ENCODE measurements at places on chromosomes 1 and 21.

DNA sequence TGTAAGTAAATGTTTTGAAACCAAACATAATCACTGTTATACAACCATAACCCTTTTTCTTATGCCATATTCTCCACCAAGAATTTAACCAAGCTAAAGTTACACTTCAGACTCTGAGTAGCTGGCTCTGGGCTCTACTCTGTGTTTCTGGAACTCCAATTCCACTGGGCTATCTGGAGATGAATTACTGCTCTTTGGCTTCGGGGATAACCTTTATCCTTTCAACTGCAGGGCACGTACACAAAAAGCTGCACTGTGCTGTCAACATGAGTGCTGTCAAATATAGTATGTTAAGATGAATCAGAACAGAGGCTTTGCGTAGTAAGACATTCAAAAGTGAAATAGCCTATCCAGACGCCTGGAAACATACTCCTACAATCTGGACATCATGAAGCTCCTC lies 500.6 kb downstream of the LTN1 start:
- DNase-seq: no peak

GRCh38 chr1:110477967-110478640 lies 27.2 kb downstream of the PROK1 start:
- no peak for DNase-seq

- DNase-seq: no peak
Measured at GRCh38 chr1:239218301-239218700, 168.1 kb upstream of the CHRM3 start.

- DNase-seq: peak; percentile 27
Measured at GRCh38 chr1:28062806-28063205, 25.6 kb downstream of the EYA3 start.

DNA sequence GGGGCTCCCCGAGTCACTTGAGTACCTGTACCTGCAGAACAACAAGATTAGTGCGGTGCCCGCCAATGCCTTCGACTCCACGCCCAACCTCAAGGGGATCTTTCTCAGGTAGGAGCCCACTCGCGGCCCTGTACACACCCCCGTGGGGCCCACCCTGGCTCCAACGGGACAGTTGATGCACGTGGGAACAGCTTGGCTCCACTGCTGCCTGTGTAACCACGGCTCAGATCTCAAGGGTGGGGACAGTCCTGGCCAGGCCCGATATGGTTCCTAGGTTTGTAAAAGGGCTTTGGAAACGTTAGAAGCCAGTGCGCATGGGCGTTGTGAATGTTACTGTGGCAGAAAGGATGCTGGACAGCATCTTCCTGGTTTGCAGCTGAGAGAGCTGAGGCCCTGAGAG lies 18.8 kb downstream of the PODN start:
- DNase-seq: no peak

- DNase-seq: peak; percentile 79
Measured at GRCh38 chr1:52127181-52128180, 14.4 kb upstream of the ZFYVE9 start.

- DNase-seq: peak; percentile 36
Measured at GRCh38 chr1:55353707-55354620, 138.8 kb upstream of the USP24 start.

DNA sequence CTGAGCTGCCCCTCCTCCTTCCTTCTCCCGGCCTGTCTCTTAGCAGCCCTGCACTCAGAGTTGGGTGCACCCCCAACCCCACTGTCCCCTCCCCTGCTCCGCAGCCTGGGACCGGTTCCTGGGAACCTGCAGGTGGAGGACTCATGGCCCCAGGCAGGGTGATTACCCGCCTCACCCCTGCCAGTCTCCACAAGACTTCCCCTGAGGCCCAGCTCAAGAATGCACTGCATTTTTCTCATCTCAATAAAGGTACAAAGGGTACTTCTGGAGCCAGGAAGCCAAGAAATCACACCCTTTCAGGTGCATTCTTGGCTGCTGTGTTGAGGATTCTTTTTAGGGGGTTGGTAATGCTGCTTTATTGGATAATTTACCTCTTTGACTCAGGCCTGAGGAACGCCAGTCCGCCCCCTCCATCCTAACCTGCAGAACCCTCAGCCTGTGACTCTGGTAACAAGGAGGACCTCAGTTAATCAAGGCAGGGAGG lies 126.3 kb upstream of the TMPRSS2 start:
- no peak for DNase-seq

- no peak for DNase-seq
Measured at GRCh38 chr21:18620436-18620835, 216.9 kb upstream of the TMPRSS15 start.

DNA sequence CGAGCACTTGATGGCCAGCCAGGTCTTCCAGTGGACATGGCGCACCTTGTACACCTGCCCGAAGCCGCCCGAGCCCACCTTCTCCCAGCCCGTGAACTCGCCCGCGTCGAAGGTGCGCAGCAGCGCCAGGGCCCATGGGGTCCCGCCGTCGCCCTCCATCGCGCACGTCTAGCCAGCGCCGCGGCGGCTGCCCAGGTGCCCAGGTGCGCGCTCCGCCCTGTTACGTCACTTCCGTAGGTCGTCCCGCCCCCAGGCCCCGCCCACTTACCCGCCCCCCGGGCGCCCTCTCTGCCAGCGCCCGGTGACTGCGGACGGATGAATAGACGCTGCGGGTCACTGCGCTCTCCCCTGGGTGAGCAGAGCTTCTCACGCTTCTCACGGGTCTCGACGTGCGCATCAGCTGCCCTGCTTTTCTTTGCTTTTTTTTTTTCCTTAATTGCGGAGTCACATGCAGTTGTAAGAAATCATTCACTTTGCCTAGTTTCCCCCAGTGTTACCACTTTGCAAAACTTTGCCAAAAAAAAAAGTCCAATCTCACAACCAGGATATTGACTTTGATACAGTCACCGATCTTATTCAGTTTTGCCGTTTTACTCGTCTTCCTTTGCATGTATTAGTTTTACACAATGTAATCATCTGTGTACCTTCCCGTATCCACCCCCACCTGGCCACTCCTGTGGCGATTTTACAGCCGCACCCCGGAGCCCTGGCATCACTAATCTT lies at the start of gene RIPK4:
Gene RIPK4, minus strand, starts transcription at position 170 of the 723 bp plus-strand sequence. Its CDS starts 11 bp downstream, at position 159.
- no peak for DNase-seq
